ENCODE measurements at places on chromosomes 7 and 10. TPM values are rescaled to one million over a fixed set of nuclear protein-coding genes. Genes with fewer than 3 reads are reported as not detected.

- no peak overlapping the region for H3K27ac ChIP-seq
- H3K4me1 ChIP-seq, result no peaks in the 10 kb centered on the region
- DNase-seq, result no peak
- no peak overlapping the region for H3K4me3 ChIP-seq
- no peaks in the 10 kb centered on the region for H3K36me3 ChIP-seq
These were observed 159.8 kb downstream of the DIP2C start for GRCh38 chr10:529468-530230.

DNA sequence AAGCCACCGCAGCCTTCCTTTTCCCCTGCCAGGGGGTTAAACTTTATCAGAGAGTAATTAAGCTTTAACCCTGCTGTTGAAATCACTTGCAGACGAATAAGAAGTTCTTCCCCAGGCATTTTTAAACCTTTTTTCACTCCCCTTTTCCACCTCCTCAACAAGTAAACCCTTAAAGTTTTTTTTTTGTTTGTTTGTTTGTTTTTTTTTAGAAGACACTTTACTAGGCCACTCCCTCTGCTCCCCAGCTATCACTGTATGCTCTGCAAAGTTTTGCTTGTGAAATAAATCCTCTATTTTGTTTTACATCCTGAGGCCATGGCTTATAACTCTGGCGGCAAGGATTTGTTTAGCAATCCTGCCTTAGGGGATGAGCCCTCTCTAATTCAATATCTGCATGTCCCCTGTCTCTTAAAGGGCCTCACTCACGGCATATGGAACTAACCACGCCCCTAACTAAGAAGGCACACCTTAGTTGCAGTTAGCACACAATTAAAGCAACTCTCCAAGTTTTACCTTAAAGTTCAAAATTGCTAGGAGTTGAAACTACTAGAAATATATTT is 1354.7 kb upstream of the LRRTM3 start:
- no peaks in the 10 kb centered on the region for H3K36me3 ChIP-seq
- H3K4me1 ChIP-seq, result no peaks in the 10 kb centered on the region
- no peak overlapping the region for H3K27ac ChIP-seq

DNA sequence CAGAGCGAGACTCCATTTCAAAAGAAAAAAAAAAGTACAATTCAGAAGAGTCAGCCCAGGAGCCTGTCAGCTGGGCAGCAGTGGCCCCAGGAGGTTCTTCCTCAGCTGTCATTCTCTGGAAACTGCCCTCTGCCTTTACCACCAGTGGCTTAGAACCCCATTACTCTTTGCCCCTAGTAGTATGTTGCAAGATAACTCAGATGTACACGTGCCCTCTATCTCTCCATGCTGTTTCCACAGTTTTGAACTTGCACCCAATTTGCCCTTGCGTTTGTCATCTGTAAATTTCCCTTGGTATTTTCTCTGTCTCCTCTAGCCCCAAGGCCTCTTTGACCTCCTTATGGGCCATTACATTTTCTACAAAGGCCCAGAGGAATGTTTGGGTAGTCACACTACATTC is 56.7 kb upstream of the PRKAR2B start:
- H3K27ac ChIP-seq, result no peak overlapping the region
- DNase-seq, result no peak
- H3K4me1 ChIP-seq, result no peaks in the 10 kb centered on the region
- H3K36me3 ChIP-seq, result no peaks in the 10 kb centered on the region

DNA sequence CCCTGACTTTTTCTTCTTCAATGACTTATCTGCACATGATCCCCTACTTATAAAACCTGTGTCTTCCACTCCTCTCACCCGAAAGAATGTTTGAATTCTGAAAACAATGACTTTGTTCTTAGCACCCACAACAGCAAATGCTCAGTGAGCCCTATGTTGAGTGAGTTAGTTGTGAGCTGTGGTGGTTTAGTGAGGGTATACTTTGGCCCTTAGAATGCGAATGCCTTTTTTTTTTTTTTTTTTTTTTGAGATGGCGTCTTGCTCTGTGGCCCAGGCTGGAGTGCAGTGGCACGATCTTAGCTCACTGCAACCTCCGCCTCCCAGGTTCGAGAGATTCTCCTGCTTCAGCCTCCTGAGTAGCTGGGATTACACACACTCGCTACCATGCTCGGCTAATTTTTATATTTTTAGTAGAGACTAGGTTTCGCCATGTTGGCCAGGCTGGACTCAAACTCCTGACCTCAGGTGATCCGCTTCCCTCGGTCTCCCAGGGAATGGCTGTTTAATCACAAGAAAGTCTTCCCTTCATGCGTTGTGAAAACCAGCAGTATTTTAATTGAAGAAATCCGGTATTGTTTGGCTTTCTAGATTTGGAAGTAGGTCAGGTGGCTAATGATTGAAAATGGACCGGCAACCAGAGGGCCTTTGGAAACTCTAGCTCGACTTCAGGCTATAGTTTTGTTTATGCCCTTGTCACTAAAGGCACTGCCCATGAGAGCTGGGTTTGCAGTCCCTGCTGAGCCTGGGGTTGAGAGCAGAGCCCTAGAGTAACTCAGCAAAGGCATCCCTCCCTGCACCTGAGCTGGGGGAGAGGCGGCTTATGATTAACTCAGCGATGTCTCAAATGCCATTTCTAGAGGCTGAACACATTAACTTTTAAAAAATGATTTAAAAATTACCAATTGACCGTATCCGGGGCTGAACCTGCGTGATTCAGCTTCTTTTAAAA is 41.3 kb downstream of the CUX1 start:
- H3K36me3 ChIP-seq, result no peaks in the 10 kb centered on the region
- no peak overlapping the region for H3K27ac ChIP-seq
- H3K4me3 ChIP-seq, result no peak overlapping the region
- H3K27me3 ChIP-seq, result no peaks in the 10 kb centered on the region
- peaks cover 46% of the 10 kb centered on the region for H3K4me1 ChIP-seq
- no peak for DNase-seq

ZNF680 gene
- total RNA-seq, result 16.9 TPM

- H3K4me1 ChIP-seq, result peaks cover 13% of the 10 kb centered on the region
- peaks cover 21% of the 10 kb centered on the region for H3K27me3 ChIP-seq
These were observed 23.4 kb upstream of the DPYSL4 start for GRCh38 chr10:132163278-132163765.

GRCh38 chr7:120837599-120837998 is 20.3 kb downstream of the TSPAN12 start:
- no peak overlapping the region for H3K4me3 ChIP-seq
- H3K27ac ChIP-seq, result no peak overlapping the region
- no peaks in the 10 kb centered on the region for H3K27me3 ChIP-seq

- no peaks in the 10 kb centered on the region for H3K27me3 ChIP-seq
- H3K4me3 ChIP-seq, result no peak overlapping the region
- no peaks in the 10 kb centered on the region for H3K36me3 ChIP-seq
- H3K27ac ChIP-seq, result no peak overlapping the region
- no peaks in the 10 kb centered on the region for H3K4me1 ChIP-seq
These were observed 43.8 kb upstream of the PRKG1 start for GRCh38 chr10:51030480-51030879.

GPR85 gene
- total RNA-seq, result 0.71 TPM

DNA sequence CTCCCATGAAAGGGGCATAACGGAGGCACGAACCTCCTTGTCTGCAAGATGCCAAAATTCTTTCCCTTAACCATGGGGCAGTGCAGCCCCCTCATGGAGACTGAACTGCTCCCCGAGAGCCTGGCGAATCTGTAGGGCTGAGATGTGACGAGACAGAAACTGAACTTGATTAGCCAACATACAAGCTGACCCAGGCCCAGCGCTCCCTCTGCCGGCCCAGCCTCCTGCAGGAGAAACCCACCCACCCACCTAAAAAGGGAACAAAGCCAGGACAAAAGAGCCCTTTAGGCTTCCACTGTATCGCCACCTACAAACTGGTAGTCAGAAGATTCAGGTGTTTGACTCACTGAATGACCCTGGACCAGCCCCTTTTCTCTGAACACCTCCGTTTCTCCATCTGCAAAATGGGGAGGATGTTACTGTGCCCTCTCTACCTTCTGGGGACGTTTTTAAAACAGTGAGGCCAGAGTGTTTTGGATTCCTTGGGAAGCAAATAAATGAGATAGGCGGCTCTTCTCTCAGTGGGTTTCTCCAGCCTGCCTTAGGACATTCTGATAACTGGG is 58.4 kb downstream of the C10orf105 start:
- no peaks in the 10 kb centered on the region for H3K4me1 ChIP-seq
- H3K36me3 ChIP-seq, result no peaks in the 10 kb centered on the region
- H3K27ac ChIP-seq, result no peak overlapping the region
- H3K27me3 ChIP-seq, result no peaks in the 10 kb centered on the region
- no peak overlapping the region for H3K4me3 ChIP-seq
- DNase-seq, result no peak

DNA sequence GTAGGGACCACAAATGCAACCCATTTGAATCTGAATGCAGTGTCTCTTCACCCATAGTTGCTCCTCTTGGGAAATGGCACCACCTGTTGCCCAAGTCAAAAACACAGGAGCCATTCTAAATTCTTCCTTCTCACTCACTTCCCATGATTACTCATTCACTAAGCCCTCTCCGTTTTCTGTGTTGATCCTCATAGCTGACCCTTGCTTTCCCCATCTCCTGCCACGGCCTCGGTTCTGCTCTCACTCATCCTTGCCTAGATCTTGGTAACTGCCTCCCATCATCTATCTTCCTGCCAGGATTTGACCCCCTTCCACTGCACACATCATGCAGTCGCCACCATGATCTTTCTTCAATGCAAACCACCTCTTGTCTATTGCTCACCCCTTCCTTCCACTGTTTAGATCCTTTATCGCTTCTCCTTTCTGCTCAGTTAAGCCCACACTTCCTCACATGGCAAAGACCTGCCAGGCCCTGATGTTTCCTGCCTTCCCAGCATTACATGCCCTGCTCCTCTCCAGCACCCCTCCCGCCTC is 19.0 kb upstream of the CPN1 start:
- H3K4me3 ChIP-seq, result no peak overlapping the region
- H3K27ac ChIP-seq, result no peak overlapping the region
- no peaks in the 10 kb centered on the region for H3K27me3 ChIP-seq

PTPN20 gene
- 1.2 TPM for total RNA-seq

MBL2 gene
- 0.05 TPM for total RNA-seq

GPC2 gene
- total RNA-seq, result 11.2 TPM

ABCA13 gene
- total RNA-seq, result 0.76 TPM

BHLHA15 gene
- total RNA-seq, result not detected

DNA sequence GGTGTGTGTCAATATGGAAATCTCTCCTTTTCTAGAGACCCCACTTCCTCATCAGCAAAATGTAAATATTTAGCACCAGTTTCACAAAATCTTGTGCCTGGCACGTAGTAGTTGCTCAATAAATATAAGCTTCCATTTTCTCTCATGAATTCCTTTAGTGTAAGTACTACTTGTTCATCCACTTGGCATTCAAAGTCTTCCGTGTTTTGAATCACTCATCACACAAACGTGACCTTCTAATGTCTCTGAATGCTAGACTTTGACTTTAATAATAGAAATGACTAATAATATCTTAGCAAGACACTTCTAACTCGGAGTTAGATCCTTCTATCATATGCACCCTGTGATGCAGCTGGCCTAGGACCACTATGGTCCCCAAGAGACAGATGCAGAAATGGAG is 168.7 kb upstream of the ZNF32 start:
- H3K4me3 ChIP-seq, result no peak overlapping the region
- no peaks in the 10 kb centered on the region for H3K27me3 ChIP-seq
- H3K4me1 ChIP-seq, result peaks cover 9% of the 10 kb centered on the region
- no peak overlapping the region for H3K27ac ChIP-seq

TYW1B gene
- total RNA-seq, result 9.7 TPM

GRCh38 chr10:96440361-96441292 is 73.1 kb downstream of the TLL2 start:
- DNase-seq, result no peak
- no peaks in the 10 kb centered on the region for H3K36me3 ChIP-seq
- no peaks in the 10 kb centered on the region for H3K4me1 ChIP-seq
- H3K4me3 ChIP-seq, result no peak overlapping the region

GRCh38 chr7:43449577-43449976 is 133.3 kb upstream of the STK17A start:
- no peak overlapping the region for H3K4me3 ChIP-seq
- H3K27me3 ChIP-seq, result no peaks in the 10 kb centered on the region
- no peak overlapping the region for H3K27ac ChIP-seq
- DNase-seq, result no peak

DNA sequence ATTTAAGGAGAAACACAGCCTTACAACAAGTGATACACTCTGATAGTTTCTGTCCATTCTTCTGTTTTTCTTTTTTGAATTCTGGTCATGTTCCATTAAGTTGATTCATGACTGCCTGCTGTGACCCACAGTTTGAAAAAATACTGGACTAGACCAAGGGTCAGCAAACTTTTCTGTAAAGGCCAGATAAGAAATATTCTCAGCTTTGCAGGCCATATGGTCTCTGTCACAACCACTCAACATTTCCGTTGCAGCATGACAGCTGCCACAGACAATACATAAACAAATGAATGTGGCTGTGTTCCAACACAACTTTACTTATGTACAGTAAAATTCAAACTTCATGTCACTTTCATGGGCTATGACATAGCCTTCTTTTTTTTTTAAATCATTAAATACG is 156.7 kb downstream of the PLXNA4 start:
- DNase-seq, result no peak
- no peaks in the 10 kb centered on the region for H3K36me3 ChIP-seq
- no peaks in the 10 kb centered on the region for H3K4me1 ChIP-seq
- H3K27me3 ChIP-seq, result no peaks in the 10 kb centered on the region

- H3K4me1 ChIP-seq, result no peaks in the 10 kb centered on the region
- H3K36me3 ChIP-seq, result peaks cover 10% of the 10 kb centered on the region
These were observed 15.8 kb downstream of the TSPAN33 start for GRCh38 chr7:129160161-129160905.

- peak; percentile 87 for DNase-seq
- peaks cover 4% of the 10 kb centered on the region for H3K4me1 ChIP-seq
- peaks cover 47% of the 10 kb centered on the region for H3K27me3 ChIP-seq
- peak overlapping the region; percentile 58 for H3K27ac ChIP-seq
- H3K36me3 ChIP-seq, result no peaks in the 10 kb centered on the region
These were observed 276.1 kb downstream of the DNAJB6 start for GRCh38 chr7:157612664-157613561.

BTBD16 gene
- 0.14 TPM for total RNA-seq

PPP1R17 gene
- 0.14 TPM for total RNA-seq

GRCh38 chr10:43854007-43854406 is 205.3 kb upstream of the ZNF32 start:
- H3K36me3 ChIP-seq, result no peaks in the 10 kb centered on the region
- H3K27ac ChIP-seq, result no peak overlapping the region
- no peaks in the 10 kb centered on the region for H3K4me1 ChIP-seq
- peaks cover 2% of the 10 kb centered on the region for H3K27me3 ChIP-seq
- DNase-seq, result no peak
- H3K4me3 ChIP-seq, result no peak overlapping the region

RPP38 gene
- total RNA-seq, result 14.7 TPM

DNA sequence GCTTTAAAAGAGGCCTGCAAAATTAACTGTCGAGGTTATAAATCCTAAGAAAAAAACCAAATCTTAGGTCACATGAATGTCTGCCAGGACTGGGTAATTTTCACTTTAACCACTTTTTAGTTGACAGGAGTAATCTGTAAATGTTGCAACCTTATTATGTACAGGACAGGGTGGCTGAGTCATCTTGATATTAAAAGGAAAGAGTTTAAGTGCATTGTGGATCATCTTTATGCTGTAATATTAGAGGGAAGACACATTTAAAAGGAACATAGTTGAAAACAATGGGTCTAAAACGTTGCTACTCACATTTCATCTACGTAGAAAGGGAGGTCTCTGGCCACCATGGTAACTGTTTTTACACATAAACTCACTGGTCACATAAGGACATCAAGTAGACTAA is 115.5 kb downstream of the LSMEM1 start:
- H3K27me3 ChIP-seq, result no peaks in the 10 kb centered on the region
- H3K27ac ChIP-seq, result no peak overlapping the region
- H3K4me1 ChIP-seq, result no peaks in the 10 kb centered on the region
- no peak overlapping the region for H3K4me3 ChIP-seq

CYP2C18 gene
- 0.14 TPM for total RNA-seq

PRF1 gene
- 9.1 TPM for total RNA-seq
